ENCODE measurements at places on chromosomes 3 and 15.

GRCh38 chr3:81565041-81565440 lies 196.4 kb downstream of the GBE1 start:
- DNase-seq: no peak

GRCh38 chr15:90667073-90667754 lies 49.9 kb upstream of the BLM start:
- DNase-seq: no peak

DNA sequence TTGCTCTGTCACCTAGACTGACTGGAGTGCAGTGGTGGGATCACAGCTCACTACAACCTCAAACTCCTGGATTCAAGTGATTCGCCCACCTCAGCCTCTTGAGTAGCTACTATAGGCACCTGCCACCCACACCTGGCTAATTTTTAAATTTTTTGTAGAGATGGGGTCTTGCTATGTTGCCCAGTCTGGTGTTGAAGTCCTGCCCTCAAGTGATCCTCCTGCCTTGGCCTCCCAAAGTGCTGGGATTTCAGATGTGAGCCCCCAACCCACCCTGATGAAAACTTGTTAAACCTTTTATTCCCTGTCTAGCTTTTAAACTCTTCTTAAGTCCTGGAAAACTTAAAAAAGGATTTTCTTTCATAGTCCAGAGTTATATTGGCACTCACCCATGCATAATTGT lies 2.6 kb downstream of the ECT2 start:
- DNase-seq: no peak

GRCh38 chr3:45084820-45085816 lies 59.0 kb downstream of the CLEC3B start:
- DNase-seq: no peak

- DNase-seq: no peak
Measured at GRCh38 chr3:195286115-195286872, 15.3 kb upstream of the XXYLT1 start.

GRCh38 chr15:36755341-36756000 lies 176.0 kb downstream of the CDIN1 start:
- DNase-seq: no peak

DNA sequence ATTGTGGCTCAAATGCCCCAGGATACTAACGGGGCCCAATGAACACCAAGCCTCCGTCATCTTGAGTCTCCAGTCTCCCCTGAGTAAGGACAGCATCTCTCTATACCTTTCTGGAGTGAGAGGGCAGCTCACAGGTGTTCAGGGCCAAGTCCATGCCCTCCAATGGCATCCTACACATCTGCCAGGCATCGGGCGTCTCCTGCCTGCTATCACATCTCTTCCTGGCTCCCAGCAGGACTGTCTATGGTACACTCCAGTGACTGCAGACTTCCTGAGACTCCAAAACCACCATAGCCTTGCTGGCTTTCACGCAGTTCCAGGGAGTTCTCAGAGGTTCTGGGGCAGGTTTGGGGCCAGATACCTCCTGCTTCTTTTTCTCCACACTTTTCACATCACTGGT lies 28.3 kb downstream of the CX3CR1 start:
- no peak for DNase-seq

- DNase-seq: no peak
Measured at GRCh38 chr15:98996169-98996568, 11.4 kb downstream of the PGPEP1L start.

GRCh38 chr3:67296039-67296892 lies 298.2 kb downstream of the KBTBD8 start:
- no peak for DNase-seq

Data from CD4-positive, alpha-beta T cell treated with Interleukin-6 at 100 ng/mL for 8 hours (primary cell).